ENCODE measurements at places on chromosomes 7 and 10.

- DNase-seq, result no peak
Measured at GRCh38 chr7:34041707-34042106, 136.4 kb downstream of the BMPER start.

DNA sequence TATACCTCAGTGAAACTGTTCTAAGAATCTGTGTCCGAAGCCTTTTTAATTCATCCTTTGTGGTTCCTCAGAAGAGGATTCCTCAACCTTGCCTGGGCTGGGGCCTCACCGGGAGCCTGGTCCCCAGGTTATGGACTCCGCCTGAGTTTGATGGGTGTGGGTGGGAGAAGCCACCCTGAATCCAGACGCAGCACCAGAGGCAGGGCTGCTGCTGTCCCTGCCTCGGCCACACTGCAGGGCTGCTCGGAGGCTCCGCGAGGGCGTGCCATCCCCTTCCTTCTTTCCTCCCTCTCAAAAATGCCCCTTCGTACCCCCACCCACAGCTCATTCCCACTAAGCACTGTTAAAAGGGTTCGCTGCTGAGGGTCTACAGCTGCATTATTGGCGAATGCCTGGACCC is 146.3 kb downstream of the ADARB2 start:
- no peak for DNase-seq

DNA sequence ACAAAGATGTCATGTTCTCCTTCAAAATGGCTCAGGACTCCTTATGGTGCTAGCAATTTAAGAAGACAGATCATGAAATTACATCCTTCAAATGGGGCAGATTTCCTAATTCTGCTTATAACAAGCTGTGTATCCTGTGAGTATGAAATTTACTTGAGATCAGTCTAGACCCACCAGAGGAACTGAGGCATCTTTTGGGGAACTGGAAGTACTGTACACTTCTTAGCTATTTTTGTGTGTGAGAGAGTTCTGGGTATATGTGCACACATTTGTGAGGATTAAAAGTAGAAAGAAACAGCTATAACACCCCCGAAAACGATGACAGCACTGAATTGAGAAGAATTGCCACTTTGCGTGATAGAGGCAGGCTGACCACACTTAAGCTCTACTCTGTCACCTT is 187.0 kb upstream of the CCDC6 start:
- DNase-seq, result no peak

DNA sequence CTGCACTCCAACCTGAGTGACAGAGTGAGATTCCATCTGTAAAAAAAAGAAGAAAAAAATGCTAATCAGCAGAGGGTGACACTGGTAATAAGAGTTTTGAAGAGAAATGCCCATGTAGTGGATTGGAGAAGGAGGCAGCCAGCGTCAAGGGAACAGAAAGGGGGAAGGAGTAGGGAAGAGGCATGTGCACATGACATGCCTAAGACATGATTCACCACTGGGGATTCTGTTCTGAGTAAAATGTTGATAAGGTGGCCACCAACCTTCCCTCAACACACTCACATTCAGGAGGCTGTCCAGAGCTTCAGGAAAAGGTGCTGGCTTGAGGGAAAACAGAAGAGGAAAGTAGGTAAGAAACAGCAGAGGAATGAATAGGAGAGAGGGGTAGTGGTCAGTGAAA is 39.9 kb downstream of the AKR1D1 start:
- no peak for DNase-seq

- DNase-seq, result no peak
Measured at GRCh38 chr10:67402620-67403019, 293.4 kb downstream of the CTNNA3 start.

- no peak for DNase-seq
Measured at GRCh38 chr10:35554461-35555056, 50.6 kb upstream of the GJD4 start.

DNA sequence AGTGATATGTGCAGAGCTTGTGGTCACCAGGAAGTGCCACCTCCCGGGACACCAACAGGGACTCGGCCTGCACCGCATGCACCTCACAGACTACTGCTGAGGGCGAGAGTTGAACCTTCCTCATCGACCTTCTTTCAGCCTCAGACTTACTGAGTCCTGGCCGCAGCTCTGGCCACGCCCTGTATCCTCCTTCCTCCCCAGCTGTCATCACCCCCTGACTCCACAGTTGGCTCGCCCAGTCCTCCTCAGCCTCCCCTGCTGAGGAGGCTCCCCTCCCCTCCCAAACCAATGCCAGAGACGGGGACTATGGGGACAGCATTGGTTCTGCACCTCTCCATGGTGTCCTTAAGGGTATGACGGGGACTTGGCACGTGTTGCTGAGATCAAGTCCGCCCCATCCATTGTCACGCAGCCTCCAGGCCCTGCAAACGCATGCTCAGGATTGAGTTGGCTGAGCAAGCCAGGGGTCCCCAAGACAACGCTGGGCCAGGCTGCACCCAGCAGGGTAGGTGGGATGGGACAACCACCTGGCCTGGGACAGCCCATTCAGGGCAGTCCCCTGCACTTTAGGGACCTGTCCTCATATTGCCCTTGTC is 49.0 kb downstream of the YKT6 start:
- DNase-seq, result no peak

Data from iPS-NIHi11 (cell line).